ENCODE measurements at places on chromosomes 13 and 19.
A peak's percentile ranks its signal among the peaks of the same experiment; 100 is the strongest.

DNA sequence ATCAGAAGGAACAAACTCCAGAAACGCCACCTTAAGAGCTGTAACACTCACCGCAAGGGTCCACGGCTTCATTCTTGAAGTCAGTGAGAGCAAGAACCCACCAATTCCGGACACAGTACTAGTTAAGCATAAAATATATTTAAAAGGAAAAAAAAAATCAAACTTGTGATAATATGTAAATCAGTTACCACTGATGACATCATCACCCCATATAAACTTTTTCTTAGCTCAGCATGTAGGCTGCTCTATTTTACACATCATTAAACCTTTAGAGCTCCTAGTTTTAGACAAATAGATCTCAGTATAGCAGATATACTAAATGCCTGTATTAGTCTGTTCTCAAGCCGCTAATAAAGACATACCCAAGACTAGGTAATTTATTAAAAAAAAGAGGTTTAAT is 668.1 kb downstream of the PCDH9 start:
- DNase-seq: no peak

GRCh38 chr13:70708775-70709174 is 600.5 kb upstream of the KLHL1 start:
- DNase-seq: no peak

DNA sequence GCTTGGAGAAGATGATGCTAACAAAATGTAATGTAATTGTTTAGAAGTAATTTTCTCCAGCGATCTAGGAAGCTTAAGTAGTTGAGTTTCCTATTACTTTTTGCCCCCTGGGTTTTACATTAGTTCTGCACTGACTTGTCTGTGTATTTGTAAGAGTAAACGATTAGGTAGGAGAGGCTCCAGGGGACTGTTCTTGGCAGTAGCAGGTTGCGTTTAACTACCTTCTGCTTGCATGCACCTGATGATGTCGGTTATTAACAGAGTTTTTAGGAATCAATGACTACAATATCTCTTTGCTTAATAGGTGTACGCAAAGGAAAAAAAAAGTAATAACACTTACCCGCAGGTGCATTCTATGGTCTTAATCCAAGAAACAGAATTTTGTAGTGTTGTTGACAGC is 18.3 kb upstream of the UGGT2 start:
- no peak for DNase-seq

GRCh38 chr19:14450168-14450874 is 17.2 kb downstream of the PKN1 start:
- no peak for DNase-seq

DNA sequence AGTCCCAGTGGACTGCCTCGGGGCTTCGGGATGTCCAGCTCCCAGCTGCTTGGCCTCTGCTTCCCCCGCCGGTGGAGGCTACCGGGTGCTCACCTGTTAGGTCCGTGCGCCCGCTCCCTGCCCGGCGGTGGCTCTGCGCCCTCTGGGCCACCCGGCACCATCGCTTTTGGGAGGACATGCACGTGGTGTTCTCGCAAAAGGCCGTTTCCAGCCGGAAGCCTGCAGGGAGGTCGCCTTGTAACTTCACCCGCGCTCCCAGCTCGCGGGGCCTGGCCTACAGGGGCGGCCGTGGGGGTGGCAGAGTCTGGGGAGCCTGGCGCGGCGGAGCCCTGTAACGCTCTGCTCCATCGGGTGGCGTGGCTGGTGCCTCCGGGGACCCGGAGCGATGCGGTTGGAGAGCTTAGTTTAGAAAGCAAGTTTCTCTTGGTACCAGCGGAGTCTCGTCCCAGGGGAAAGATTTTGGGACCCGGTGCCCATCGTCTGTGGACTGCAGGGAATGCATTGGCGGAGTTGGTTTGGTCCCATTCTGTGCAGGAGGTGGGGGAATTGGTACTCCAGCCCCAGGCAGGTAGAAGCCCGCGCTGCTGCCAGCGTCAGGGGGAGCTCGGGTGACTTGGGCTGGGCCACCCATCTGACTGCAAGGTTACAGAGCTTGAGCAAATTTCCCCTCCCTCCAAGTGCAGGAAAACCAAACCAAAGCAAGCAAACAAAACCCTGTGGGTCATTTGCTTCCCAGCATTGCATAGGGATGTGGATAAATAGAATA is 673 bp downstream of the SPATA13 start:
- no peak for DNase-seq

- no peak for DNase-seq
Measured at GRCh38 chr19:12628040-12629022, 17.6 kb downstream of the ZNF791 start.

GRCh38 chr13:74132776-74133656 is 1.2 kb downstream of the KLF12 start:
- no peak for DNase-seq

GRCh38 chr19:28596561-28597071 is 616.3 kb downstream of the UQCRFS1 start:
- no peak for DNase-seq

DNA sequence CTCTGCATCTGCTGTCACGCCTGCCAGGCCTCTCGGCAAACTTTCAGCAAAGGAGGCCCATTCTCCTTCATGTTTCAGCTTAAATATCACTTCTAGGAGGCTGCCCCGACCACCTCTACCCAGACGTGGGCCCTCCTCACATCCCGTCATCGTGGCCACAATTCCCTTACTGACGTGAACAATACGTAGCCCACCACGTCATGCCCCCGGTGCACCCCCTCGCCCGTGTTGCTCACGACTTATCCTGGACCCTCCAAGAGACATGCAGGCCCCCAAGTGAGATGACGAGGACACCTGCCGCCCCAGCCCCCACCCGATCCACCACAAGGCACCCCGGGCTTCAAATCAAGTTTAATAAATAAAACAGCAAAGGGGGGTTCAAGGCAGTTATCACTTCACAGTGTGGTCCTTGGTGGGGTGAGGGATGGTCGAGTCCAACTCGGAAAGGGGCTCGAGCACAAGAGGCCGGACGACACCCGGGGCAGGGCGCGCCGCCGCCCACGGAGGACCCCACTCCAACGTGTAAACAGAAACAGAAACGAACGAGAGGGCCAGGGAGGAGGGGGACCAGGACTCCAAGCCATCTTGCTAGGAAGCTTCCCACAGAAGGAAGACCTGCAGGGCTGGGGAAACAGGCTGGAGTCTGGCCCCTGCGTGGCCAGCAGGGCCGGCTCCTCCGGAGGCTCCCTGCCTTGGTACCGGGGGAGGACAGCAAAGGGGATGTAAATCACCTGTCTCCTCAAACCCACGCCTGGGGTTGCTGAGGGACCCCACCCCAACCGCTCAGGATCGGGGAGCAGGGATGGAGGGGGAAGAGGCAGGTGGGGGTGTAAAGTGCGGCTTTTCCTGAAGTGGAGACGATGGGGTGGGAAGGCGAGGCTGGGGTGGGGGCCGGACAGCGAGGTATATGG is 14.3 kb upstream of the PLPP2 start:
- no peak for DNase-seq

DNA sequence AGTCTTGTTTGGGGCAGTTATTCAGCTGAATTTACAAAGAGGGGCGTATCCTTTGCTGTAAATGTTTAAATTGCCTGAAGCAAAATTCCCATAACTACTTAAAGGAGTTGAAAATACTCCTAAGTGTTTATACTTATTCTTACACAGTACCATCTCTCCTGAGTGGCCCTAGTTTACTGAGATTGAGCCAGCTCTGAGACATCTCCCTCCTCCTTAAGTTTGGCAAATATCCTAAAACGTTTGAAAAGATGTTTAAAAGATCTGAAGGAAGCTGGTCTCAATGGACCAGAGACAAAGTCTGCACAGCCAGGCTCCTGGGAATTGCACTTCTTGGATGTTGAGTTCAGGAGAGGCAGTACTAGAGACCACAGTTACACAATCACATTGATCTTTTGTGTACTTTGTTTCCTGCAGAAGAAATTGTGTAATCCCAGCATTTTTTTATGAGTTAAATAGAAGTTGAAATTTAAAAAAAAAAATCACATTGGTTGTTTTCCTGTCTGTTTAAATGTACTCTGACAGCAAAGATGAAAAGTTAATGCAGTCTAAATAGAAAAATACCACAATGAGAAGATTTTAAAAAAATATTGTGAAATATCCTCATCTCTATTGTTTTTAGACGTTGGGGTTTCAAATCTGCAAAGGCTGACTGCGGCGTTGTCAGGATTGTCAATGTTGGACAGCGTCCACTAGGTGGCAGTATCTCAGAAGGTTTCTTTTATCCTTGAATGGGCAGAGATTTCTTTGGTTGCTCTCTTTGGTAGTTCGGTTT is 20.7 kb downstream of the TNFSF11 start:
- peak; percentile 46 for DNase-seq

- DNase-seq: peak; percentile 76
Measured at GRCh38 chr19:49593233-49594113, 2.5 kb downstream of the PRR12 start.

GRCh38 chr19:11046605-11047354 is 42.5 kb upstream of the LDLR start:
- peak; percentile 47 for DNase-seq

GRCh38 chr13:31860002-31860401 is 120.7 kb downstream of the RXFP2 start:
- DNase-seq: no peak

DNA sequence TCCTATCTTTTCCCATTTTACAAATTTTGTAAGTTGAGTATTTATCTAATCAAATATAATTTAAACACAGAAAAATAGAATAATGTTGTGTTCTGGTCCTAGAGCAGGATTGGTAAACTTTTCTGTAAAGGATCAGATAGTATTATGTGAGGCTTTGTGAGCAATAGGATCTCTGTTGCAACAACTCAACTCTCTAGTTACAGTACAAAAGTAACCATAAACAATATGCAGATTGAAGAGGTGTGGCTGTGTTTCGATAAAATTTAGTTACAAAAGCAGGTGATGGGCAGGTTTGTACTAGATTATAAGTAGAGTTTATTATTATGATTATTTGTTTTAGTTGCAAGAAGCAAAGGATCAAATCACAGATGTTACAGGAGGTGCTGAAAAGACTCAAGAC is 15.2 kb upstream of the C1QTNF9B start:
- no peak for DNase-seq

Measured in GM12878 (cell line).